Mesenteric fat pad (tissue), 1 donor: ENCODE measurements at places on chromosomes 7 and 10.

GRCh38 chr7:26348234-26348851, 56.7 kb downstream of the SNX10 start:
- no peak for DNase-seq

DNA sequence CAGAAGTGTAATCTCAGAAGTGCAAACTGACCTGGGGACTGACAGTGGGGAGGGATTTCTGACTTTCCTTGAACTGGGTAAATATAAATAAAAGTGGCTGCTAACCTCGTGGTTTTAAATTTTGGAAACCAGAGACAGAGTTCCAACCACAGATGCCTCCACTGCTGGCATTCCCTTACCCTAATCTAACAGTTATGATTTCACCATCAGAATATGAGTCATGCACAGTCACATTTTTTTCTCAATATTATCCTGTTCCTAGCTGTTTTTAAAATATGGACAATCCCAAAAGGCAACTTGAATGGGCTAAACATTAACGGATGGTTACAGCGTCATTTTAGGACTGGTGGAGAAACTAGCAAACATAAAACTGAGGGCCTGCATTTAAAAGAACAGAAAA, 264.3 kb upstream of the INHBA start:
- no peak for DNase-seq

GRCh38 chr7:50246551-50246950, 58.0 kb upstream of the IKZF1 start:
- no peak for DNase-seq

DNA sequence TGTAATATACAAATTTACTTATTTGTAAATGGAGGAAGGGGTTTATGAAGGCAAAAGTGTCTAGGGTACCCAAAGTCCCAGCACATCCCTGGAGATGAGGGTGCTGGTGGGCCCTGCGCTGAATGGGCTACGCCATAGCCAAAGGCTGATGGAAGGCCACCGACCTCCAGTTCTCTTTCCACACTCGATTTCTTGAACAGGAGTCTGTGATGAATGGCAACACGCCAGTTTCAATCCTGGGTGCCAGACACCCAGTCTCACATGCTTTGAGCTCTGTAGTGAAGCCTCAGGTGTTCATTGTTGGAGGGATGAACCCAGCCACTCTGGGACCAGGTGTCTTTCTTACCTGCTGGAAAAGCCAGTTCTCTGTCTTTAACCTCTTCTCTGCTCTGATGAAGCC, 752 bp downstream of the LRMDA start:
- no peak for DNase-seq

DNA sequence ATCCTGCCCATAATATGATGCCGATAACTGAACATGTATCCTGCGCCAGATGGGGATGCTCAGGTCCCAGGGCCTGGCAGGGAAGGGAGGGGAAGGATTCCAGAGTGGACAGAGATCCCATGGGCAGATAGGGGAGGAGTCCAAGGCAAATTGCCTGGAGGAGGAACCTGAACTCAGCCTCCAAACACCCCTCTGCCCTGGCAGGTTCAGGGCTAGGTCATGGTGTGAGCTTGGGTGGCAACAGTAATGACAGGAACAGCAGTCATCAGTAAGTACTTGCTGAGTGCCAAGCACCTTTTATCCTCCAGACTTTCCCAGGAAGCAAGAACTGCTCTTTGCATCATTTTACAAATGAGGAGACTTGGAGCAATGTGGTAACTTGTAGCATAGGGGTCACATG, 3.8 kb upstream of the PALD1 start:
- no peak for DNase-seq

DNA sequence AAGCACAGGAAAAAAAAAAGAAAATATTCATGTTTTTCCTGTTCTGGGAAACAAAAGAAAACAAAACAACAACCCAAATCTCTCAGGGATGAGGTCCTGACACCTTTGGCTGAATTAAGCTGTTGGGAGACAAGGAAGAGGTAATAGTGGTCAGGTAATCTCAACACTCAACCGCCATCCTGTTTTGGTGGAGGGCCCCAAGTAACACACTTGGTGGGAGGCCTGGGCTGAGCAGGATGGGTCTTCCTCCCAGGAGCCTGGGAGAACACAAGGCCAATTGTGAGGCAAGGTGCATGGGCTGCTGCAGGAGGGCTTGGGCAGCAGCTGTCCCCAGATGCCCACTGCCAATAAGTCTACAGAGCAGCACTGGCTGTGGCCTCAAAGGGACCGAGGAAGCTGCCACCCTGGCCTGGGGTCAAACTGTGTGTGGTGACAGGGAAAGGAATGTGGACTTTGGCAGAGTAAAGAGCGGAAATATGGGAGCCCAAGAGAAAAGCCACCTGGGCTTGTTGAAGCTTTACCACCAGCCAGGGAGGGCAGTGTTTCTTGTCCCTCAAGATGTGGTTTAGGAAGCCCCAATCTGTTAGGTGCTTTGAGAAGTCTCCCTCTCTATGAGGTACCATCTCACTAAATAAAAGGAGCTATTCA, 93.5 kb upstream of the SLC25A13 start:
- no peak for DNase-seq

DNA sequence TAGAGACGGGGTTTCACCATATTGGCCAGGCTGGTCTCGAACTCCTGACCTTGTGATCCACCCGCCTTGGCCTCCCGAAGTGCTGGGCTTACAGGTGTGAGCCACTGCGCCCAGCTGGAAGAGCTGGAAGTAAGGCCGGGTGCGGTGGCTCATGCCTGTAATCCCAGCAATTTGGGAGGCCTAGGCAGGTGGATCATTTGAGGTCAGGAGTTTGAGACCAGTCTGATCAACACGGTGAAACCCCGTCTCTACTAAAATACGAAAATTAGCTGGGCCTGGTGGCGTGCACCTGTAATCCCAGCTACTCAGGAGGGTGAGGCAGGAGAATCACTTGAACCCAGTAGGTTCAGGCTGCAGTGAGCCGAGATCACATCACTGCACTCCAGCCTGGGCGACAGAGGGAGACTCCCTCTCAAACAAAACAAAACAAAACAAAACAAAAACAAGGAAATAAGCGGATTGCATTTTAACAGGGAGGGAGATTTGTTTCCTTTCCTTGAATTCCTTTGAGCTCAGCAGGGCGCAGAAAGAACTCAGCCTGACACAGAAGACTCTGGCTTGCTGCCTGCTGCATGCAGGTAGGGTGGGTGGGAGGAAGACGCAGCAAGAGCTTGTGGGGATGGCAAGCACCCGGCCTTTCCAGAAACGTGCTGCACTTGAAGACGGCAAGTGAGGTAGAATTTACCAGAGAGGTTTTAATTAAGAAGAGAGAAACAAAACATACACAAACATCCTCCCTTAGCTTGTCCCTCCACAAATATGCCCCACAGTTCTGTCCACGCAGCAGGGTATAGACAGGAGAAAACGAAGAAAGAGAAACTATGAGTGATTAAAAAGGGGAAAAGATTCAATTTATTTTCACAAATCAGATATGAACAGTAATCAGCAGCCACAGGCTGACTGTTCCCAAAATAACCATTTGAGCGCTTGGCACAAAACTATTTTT, 148.0 kb downstream of the RNF216 start:
- no peak for DNase-seq

- DNase-seq: no peak
These were observed 12.6 kb upstream of the CDH23 start for GRCh38 chr10:71383972-71384687.

GRCh38 chr7:31791881-31792280, 104.9 kb downstream of the PPP1R17 start:
- no peak for DNase-seq

DNA sequence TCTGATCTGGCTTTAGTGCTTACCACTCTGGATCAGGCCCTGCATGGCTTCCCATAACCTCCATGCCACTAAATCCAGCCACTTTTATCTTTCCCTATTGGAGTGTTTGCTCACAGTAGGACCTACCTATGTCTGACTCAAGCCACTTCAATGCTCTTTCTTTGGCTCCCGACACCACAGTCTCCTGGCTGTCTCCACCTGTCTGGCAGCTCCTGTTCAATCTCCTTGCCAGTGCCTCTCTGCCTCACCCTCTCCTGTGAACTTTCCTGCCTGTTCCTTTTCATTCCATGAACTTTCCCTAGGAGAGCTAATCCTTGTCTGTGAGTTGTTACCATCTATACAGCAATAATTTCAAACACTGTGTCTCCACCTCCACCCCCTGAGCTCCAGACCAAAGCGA, 82.6 kb upstream of the UCN3 start:
- no peak for DNase-seq

DNA sequence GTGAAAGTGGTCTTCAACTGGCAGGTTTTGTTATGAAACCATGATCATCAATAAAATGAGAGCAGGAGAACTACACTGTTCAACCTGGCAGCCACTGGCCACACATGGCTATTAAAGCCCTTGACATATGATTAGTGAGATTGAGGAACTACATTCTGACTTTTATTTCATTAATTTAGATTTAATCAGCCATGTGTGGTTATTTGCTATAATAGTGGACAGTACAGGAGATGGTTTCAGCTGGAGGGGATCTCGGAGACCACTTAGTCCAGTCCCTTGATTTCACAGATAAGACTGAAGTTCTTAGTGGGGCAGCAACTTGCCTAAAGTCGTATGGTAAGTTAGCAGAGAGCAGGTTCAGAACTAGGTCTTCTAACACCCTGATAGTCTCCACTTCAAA, 111.7 kb upstream of the BMPER start:
- no peak for DNase-seq

- DNase-seq: no peak
These were observed 370.7 kb downstream of the PPP1R3A start for GRCh38 chr7:113548137-113548536.

GRCh38 chr10:94991243-94991888, 52.9 kb downstream of the CYP2C9 start:
- no peak for DNase-seq

GRCh38 chr10:32307609-32308008, 39.3 kb downstream of the EPC1 start:
- no peak for DNase-seq

- DNase-seq: no peak
These were observed 592.5 kb downstream of the TYW1 start for GRCh38 chr7:67589183-67589582.

DNA sequence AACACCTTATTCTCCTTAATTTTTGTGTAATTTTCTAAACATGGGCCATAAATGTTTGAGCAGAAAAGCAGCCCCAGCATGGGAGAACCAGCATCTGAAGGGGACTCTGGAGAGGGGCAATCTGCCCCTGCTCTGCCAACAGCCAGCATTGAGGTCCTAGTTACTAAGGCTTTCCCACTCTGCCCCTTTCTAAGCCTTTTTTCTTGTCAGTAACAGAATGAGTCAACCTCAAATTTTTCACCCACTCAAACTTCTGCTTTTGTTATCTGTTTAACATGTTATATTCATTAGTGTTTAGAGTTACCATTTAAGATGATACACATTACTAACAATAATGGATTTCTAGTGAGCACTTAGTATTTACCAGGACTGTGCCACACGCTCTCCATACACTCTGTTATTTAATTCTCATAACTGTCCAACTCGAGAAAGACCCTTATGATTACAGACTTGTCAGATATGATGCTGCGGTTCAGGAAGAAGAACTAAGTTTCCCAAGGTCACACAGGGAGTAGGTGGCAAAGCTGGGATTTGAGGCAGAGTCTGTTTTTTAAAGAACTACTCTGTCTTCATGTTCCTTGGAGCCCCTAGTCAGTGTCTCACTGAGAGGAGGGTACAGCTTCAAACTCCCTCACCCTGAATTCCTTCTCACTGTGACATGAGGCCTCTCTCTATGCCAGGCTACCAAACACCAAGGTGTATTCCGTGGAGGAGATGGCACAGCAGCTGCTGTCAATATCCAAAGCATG, 19.9 kb upstream of the GPAM start:
- no peak for DNase-seq

GRCh38 chr7:910931-911431, 34.6 kb downstream of the GET4 start:
- no peak for DNase-seq

DNA sequence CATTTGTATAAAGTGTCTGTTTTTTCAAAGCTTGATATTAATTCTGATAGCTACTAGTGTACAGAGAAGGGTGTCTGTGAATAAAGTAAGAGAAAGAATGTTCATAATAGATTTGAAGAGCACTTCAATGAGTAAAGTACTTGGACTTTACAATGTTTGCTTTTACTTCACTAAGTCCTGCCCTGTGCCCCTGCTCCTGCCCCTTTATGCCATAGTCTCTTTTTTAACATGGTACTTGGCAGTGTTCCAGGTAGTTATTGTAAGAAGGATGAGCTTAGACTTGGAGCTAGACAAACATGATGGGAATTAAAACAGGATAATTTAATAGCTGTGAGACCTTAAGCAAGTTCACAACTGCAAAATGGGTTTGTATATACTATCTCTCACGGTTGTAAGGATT, 41.0 kb downstream of the ZEB1 start:
- DNase-seq: no peak

DNA sequence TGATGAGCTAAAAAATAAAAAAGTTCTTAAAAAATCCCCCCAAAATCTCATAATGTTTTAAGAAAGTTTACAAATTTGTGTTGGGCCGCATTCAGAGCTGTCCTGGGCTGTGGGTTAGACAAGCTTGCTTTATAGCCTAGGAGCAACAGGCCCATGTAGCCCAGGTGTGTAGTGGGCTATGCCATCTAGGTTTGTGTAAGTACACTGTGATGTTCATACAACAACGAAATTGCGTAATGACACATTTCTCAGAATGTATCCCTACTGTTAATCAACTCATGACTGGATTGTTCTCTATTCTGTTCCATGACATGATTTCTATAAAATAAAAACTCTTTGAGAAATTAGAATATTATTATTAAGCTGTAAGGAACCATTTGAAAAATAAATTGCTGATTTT, 13.0 kb downstream of the MIOS start:
- DNase-seq: no peak

DNA sequence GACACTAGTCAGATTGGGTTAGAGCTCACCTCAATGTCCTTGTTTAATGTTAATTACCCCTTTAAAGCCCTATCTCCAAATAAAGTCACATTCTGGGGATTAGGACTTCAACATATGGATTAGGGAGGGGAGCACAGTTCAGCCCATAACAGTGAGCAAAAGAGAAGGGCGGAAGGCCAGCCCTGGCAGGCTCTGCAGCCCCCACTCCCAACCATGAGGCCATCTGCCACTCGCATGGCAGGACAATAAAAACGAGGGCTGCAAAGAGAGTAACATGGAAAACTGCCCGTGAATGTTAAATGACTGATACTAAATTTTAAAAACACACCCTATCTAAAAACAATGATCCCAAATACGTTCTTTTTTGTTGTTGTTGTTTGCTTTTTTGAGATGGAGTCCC, 38.7 kb downstream of the RGS10 start:
- DNase-seq: no peak

DNA sequence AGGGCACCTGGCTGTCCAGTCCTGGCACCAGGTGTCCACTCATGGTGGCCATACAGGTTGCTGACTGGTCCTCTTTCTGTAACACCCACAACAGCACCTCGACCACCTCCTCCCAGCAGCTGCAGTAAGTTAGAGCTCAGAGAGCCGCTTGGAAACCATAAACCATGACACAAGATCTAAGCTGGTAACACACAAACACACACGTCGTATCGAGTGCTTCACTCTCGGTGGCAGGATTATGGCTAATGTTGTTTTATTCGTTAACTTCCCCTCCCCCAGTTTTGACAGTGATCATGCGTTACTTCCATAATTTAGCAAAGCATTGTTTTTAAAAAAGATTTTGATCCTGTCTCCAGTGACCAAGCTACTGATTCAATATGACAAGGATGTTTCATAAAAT, 59.7 kb downstream of the CAMK2B start:
- DNase-seq: no peak
